Karpas-422 (cell line): ENCODE measurements at places on chromosomes 6 and 20. TPM values are rescaled to one million over a fixed set of nuclear protein-coding genes. Genes with fewer than 3 reads are reported as not detected.
A peak's percentile ranks its signal among the peaks of the same experiment; 100 is the strongest.

- H3K27ac ChIP-seq = peak overlapping the region; percentile 59
- H3K4me3 ChIP-seq = peak overlapping the region; percentile 80
- no peaks in the 10 kb centered on the region for H3K36me3 ChIP-seq
- H3K27me3 ChIP-seq = no peaks in the 10 kb centered on the region
Measured at GRCh38 chr6:135183002-135183531, 2.0 kb downstream of the MYB start.

DNA sequence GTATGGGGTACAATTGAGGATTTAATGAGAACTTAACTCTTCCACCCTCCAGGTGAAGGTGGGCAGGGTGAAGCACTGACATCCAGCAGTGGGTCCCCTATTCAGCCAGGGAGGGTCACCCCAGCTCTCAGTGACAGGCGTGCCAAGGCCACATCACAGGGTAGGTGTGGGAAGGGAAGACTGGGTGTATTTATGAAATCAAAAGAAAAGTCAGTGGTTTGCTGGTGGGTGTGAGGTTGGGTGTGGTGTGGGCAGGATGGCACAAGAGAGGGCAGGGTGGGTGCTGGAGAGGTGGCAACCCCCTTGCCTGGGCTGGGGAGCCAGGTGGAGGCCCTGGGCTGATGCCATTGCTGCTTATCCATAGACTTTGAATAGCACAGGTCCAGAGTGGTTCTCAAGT, 16.6 kb downstream of the SYNDIG1 start:
- DNase-seq = no peak
- H3K27me3 ChIP-seq = no peaks in the 10 kb centered on the region
- H3K4me1 ChIP-seq = no peaks in the 10 kb centered on the region
- H3K36me3 ChIP-seq = no peaks in the 10 kb centered on the region

DNA sequence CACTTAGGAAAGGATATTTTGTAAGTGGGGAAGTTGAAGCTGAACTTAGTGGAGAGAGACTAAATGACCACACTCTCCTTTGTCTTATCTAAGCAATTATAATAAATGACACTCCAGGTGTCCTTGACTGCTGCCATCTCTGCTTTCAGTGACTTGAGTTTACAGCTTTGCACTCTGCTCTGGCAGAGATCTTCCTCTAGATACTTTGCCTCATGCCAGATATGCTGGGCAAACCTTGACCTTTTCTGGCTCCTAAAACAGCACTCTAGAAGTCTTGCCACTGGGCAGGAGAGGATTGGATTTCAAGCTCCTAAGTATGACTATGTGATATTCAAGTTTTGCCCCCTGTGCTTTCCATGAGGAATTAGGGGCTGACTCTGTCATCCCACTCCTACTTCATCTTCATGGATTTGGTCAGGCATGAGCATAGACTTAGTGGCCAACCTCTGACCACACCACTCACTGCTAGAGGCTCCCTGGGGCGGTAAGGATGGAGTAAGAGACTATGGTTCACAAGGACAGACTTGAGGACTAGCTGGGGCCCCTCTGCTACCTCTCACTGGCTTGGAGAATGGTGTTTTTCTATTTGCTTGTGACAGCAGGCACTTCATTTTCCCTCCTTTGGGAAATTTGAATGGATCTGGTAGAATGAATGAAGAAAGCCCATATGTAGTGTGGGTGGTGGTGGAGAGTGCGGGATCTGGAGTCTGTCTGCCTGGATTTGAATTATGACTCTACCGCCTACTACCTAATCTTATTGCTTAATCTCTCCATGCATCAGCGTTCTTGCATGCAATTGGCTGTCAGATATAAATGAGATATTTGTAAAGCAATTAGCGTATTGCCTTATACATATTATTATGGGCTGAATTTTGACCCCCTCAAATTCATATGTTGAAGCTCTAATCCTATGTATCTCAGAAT, 191.4 kb downstream of the REV3L start:
- H3K4me1 ChIP-seq = peaks cover 18% of the 10 kb centered on the region
- H3K27ac ChIP-seq = peak overlapping the region; percentile 31
- DNase-seq = no peak
- no peak overlapping the region for H3K4me3 ChIP-seq

DNA sequence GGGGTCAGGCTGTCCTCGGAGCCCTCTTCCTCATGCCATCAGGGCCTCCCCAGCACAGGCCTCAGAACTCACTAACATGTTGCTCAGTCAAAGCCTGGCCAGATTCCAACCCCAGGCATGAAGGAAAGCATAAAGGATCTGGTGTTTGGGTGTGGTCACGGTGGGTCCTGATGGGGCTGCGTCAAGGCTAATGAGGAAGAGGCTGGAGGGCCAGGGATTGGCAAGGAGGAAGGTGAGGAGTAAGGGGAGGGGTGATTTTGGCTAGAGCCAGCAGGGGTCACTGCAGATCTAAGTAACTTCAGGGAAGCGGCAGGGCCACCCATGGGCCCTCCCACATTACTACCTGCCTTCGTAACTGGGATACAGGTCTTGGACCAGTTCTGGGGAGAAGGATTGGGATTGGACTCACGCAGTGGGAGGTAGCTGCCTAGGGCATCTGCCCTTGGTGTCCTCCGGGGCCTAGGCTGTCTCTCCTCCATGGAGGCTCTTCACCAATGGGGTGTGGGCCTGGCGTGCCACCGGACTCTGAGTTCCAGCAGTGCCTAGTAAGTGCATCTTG, 36.2 kb upstream of the MRPS18A start:
- H3K27me3 ChIP-seq = no peaks in the 10 kb centered on the region
- H3K36me3 ChIP-seq = no peaks in the 10 kb centered on the region
- no peak overlapping the region for H3K4me3 ChIP-seq
- DNase-seq = peak; percentile 92
- peaks cover 22% of the 10 kb centered on the region for H3K4me1 ChIP-seq

DNA sequence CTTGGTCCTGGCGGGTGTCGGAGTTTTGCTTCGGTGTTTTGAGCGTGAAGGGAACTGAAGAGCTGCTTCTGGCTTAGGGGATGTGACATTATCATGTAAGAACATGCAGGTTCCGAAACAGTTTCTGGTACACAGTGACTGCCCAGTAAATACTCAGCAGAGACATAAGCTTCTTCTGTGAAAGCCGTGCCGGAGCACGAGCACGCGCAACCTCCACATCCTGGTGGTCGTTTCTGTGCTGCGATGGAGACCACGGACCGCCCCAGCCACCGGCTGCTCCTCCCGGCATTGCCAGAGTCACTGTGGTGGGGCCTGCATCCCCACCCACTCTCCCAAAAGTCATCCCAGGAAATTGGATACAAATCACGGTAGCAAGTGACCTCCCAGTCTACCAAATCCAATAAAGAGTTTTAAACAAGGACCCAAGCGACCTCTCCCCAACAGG, 18.7 kb downstream of the KIF25 start:
- H3K27me3 ChIP-seq = no peaks in the 10 kb centered on the region
- no peaks in the 10 kb centered on the region for H3K4me1 ChIP-seq
- no peaks in the 10 kb centered on the region for H3K36me3 ChIP-seq
- no peak overlapping the region for H3K4me3 ChIP-seq
- no peak for DNase-seq
- H3K27ac ChIP-seq = no peak overlapping the region

DNA sequence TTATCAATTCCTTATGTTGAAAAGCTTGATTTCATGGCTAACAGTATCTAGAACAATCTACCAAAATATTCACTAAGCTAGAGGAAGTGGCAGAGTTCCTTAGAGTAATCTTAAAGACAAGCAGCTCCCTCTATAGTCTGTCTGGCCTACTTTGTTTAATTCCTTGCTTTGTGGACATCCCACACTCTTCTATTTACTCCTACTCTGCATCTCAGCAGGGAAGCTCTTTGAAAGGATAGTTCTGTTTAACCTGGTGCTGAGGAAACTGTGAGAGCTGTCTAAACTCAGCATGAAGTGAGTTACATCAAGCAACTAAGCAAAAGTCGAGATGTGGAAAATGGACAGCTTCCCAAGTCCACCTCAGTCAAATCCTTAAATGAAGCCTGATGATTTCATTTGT, 4.3 kb downstream of the REV3L start:
- no peaks in the 10 kb centered on the region for H3K36me3 ChIP-seq
- H3K4me3 ChIP-seq = peak overlapping the region; percentile 35; the same call in 1 of the 2 replicates
- H3K27ac ChIP-seq = peak overlapping the region; percentile 90
- H3K4me1 ChIP-seq = peaks cover 55% of the 10 kb centered on the region

- no peaks in the 10 kb centered on the region for H3K36me3 ChIP-seq
- H3K27me3 ChIP-seq = no peaks in the 10 kb centered on the region; the same call in 1 of the 2 replicates
- no peaks in the 10 kb centered on the region for H3K4me1 ChIP-seq
- no peak for DNase-seq
- no peak overlapping the region for H3K27ac ChIP-seq
Measured at GRCh38 chr6:134058622-134059366, 6.4 kb upstream of the SLC2A12 start.

- H3K4me3 ChIP-seq = no peak overlapping the region
- H3K27ac ChIP-seq = no peak overlapping the region
- no peaks in the 10 kb centered on the region for H3K36me3 ChIP-seq
- no peaks in the 10 kb centered on the region; the same call in 1 of the 2 replicates for H3K27me3 ChIP-seq
- no peak for DNase-seq
- no peaks in the 10 kb centered on the region for H3K4me1 ChIP-seq
Measured at GRCh38 chr6:99013661-99014060, 65.9 kb upstream of the FBXL4 start.

GRCh38 chr6:91683240-91683639, 1096.4 kb upstream of the MAP3K7 start:
- no peaks in the 10 kb centered on the region for H3K27me3 ChIP-seq
- no peak overlapping the region for H3K27ac ChIP-seq
- no peaks in the 10 kb centered on the region for H3K4me1 ChIP-seq
- H3K36me3 ChIP-seq = no peaks in the 10 kb centered on the region
- no peak overlapping the region for H3K4me3 ChIP-seq
- no peak for DNase-seq

The OR2H2 gene
- total RNA-seq = not detected in 2 replicates

GRCh38 chr20:23081263-23081819, 4.8 kb downstream of the CD93 start:
- no peak overlapping the region for H3K27ac ChIP-seq
- H3K4me3 ChIP-seq = no peak overlapping the region
- no peaks in the 10 kb centered on the region for H3K36me3 ChIP-seq
- H3K4me1 ChIP-seq = peaks cover 41% of the 10 kb centered on the region

DNA sequence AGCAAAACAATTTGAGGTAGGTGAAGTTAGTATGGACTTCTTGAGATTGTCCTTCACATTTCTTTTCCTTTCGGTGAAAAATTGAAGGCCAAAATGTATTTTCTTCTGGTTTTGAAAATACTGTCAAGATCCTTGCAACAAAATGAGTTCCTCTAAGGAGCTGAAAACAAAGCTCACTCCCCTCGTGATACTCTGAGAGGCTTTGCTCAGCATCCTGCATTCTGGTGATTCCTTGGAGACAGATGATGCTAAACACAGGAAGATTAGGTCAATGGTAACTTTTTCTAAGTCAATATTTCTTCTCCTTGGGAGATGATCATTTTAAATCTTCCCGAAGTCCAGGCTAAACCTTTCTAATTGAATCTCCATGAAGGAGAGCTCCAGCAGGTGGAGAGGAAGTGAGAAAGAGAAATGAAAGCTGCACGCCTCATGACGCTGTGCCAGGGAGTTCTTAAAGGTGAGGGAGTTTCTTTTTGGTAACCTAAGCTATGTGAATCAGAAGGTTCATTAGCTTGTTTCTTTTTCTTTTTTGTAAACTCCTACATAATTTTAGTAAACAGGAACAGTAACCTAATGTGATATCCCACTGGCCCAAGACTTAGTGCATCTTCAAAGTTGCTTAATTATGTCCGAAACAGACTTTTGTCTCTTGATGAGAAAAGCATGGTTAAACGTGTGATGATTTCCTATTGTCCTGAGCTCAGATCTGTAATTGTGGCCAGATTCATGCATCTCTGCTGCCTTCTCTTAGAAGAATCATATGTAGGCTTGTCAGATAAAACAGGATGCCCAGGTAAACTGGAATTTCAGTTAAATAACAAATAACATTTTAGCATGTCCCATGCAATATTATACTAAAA, 15.0 kb downstream of the ESR1 start:
- peak overlapping the region; percentile 39 for H3K4me3 ChIP-seq
- H3K27me3 ChIP-seq = no peaks in the 10 kb centered on the region
- peak; percentile 78 for DNase-seq
- H3K27ac ChIP-seq = peak overlapping the region; percentile 13
